Spinal cord (tissue), 10 donors: ENCODE measurements at places on chromosomes 7 and 10.
A peak's percentile ranks its signal among the peaks of the same experiment; 100 is the strongest.

GRCh38 chr10:21993360-21994001, 10.0 kb downstream of the DNAJC1 start:
- H3K36me3 ChIP-seq: no peaks in the 10 kb centered on the region
- H3K27ac ChIP-seq: no peak overlapping the region
- no peaks in the 10 kb centered on the region for H3K27me3 ChIP-seq

DNA sequence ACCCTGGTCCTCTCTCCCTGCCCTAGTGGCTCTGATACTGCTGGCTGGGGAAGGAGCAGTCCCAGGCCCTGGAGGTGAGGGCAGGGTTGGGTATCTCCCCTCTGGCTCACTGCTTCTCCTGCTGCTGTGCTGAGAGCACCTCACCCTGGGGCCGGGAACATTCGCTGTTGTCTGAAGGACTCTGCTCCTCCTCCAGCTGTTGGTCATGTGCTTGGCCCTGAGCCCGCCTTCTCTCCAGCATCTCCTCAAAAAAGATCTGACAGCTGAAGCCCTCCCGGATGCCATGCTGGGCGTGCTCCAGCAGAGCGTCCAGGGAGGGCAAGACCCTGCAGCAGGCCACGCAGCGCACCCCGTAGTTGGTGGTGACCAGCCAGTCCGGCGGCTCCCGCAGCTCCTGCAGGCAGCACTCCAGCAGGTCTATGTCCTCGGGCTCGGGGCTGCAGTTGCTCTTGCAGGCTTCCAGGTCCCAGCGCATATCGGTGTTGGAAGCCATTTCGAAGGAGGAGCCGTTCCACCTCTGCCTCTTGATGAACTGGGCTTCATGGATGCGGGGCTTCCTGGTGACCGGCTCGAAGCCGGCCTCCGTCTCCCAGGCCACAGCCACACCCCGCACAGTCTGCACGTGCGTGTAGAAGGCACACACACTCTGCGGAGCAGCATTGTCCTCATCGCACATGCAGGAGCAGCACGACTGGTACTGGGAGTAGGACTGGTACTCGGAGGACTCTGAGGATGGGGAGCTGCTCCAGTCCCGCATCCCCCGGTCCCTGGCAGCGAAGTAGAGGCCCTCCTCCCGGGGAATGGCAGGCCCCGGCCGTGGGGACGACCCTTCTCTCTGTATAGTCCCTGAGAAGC, 2.1 kb downstream of the FAM170B start:
- no peaks in the 10 kb centered on the region for H3K36me3 ChIP-seq
- H3K4me3 ChIP-seq: no peak overlapping the region
- H3K27me3 ChIP-seq: no peaks in the 10 kb centered on the region
- H3K27ac ChIP-seq: no peak overlapping the region
- no peaks in the 10 kb centered on the region for H3K4me1 ChIP-seq

GRCh38 chr7:29620556-29620930, 56.9 kb downstream of the PRR15 start:
- H3K4me1 ChIP-seq: no peaks in the 10 kb centered on the region
- no peak overlapping the region for H3K27ac ChIP-seq
- H3K36me3 ChIP-seq: no peaks in the 10 kb centered on the region
- H3K4me3 ChIP-seq: no peak overlapping the region
- no peaks in the 10 kb centered on the region for H3K27me3 ChIP-seq
- DNase-seq: no peak

DNA sequence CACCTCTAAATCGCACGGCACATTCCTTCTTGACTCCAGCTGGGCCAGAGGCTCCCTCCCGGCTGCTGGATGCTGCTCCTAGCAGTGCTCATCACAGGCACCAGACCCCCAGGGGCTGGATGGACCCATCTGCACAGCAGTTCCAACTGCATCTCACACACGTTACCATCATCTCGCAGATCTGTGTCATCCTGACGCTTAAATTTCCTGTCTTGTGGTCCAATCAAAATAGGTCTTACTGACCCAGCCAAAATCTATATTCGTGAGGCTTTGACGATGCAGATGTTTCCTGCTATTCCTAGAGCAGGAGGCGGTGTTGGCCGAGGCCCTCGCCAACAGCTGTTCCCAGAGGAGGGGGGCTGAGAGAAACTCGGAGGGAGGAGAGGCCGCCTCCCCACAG, 108.0 kb downstream of the MKI67 start:
- peaks cover 21% of the 10 kb centered on the region for H3K4me1 ChIP-seq
- H3K27ac ChIP-seq: no peak overlapping the region
- H3K4me3 ChIP-seq: no peak overlapping the region
- no peak for DNase-seq

GRCh38 chr10:52283174-52283573, 30.9 kb upstream of the DKK1 start:
- H3K36me3 ChIP-seq: no peaks in the 10 kb centered on the region
- H3K27me3 ChIP-seq: no peaks in the 10 kb centered on the region
- H3K4me3 ChIP-seq: no peak overlapping the region
- DNase-seq: no peak
- no peak overlapping the region for H3K27ac ChIP-seq

GRCh38 chr10:29734962-29735627, 100.3 kb upstream of the SVIL start:
- peaks cover 26% of the 10 kb centered on the region for H3K27me3 ChIP-seq
- no peaks in the 10 kb centered on the region for H3K36me3 ChIP-seq
- H3K27ac ChIP-seq: peak overlapping the region; percentile 61
- H3K4me1 ChIP-seq: peaks cover 19% of the 10 kb centered on the region
- H3K4me3 ChIP-seq: peak overlapping the region; percentile 79

DNA sequence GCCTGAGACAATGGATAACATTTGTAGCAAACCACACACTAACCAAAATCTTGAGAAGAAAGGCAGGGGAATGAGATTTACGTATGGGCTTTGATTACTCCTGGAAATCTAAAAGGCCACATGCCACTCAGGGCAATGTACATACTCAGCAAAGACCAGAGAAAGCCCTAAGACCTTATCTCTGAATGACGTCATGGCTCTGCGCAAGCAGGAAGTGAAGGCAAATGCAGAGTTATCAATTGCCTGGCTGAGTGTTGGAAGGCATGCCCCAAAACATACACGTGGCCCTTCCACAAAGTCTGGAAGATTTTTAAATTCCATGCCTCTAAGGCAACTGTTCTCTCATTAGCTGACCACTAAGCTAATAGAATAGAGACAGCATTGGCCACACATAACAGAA, 90.9 kb upstream of the NRBF2 start:
- no peak for DNase-seq
- no peak overlapping the region for H3K4me3 ChIP-seq
- no peaks in the 10 kb centered on the region for H3K4me1 ChIP-seq
- no peaks in the 10 kb centered on the region for H3K27me3 ChIP-seq
- no peaks in the 10 kb centered on the region for H3K36me3 ChIP-seq
- no peak overlapping the region for H3K27ac ChIP-seq

DNA sequence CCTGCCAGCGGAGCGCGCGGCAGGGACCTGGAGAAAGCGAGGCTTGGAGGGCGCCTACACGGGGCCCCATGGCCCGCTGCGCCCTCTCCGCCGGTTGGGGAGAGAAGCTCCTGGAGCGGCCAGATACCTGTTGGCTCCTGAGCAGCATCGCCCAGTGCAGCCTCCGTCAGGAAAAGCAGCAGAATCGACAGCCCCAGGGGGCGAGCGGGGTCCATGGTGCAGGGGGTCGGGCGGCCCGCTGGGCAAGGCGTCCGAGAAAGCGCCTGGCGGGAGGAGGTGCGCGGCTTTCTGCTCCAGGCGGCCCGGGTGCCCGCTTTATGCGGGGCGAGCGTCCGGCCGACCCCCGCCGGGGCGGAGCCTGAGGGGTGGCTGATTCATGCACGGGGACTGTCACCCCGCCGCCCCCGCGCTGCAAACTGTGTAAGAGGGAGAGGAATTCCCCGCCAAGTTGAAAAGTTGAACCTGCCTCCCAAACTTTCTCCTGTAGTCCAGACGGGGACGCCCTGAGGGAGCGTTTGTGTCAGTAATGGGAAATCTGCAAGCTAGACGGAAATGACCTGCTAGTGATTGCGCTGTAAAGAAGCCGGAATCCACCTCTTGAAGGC, at the start of gene TFPI2:
Gene TFPI2, minus strand, starts transcription at position 290 of the 605 bp plus-strand sequence. Its CDS starts 75 bp downstream, at position 215.
- peaks cover 11% of the 10 kb centered on the region for H3K4me1 ChIP-seq
- H3K36me3 ChIP-seq: no peaks in the 10 kb centered on the region
- H3K27ac ChIP-seq: no peak within 1 kb of the TSS
- DNase-seq: peak; percentile 36

GRCh38 chr7:71630516-71630915, 498.6 kb downstream of the GALNT17 start:
- H3K36me3 ChIP-seq: no peaks in the 10 kb centered on the region
- H3K27me3 ChIP-seq: no peaks in the 10 kb centered on the region
- H3K4me1 ChIP-seq: peaks cover 8% of the 10 kb centered on the region
- no peak overlapping the region for H3K4me3 ChIP-seq
- no peak for DNase-seq

DNA sequence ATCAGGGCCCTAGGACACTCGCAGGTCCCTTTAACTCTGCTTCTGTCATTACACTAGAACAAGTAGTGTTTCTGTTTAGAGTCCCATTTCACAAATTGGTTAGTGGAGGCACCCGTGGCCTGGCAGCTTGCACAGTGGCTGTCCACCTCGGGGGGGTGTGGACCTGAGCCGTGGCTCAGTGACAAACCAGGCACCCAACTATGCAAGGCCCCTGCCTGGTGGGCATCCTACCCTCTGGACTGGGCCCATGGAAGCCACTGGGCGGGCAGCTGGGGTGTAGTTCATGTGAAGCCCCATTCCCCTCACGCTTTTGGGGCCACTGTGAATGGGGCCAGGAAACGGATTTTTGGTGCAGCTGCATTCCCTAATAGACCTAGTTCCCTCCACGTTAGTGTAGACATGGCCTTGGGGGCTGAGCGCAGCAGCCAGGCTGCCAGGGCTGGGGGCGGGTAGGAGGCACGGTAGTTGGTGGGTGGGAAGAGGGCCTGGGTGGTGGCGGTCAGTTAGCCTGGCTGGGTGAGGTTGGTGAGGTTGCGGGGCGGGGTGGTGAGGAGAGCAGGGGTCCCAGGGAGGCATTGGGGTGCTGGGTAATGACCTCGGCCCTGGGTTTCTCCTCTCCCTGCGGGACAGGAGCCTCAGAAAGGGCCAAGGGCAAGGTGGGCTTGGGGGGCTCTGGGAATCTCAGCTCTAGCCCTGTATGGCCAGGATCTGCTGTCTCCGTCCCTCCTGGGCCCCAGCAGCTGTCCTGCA, 18.7 kb downstream of the ZNF316 start:
- H3K27ac ChIP-seq: no peak overlapping the region
- H3K36me3 ChIP-seq: peaks cover 63% of the 10 kb centered on the region
- H3K4me1 ChIP-seq: peaks cover 10% of the 10 kb centered on the region
- DNase-seq: no peak
- H3K4me3 ChIP-seq: no peak overlapping the region
- H3K27me3 ChIP-seq: no peaks in the 10 kb centered on the region

GRCh38 chr7:31312889-31313288, 27.6 kb downstream of the NEUROD6 start:
- DNase-seq: no peak
- H3K4me3 ChIP-seq: no peak overlapping the region
- H3K36me3 ChIP-seq: no peaks in the 10 kb centered on the region
- H3K4me1 ChIP-seq: no peaks in the 10 kb centered on the region

DNA sequence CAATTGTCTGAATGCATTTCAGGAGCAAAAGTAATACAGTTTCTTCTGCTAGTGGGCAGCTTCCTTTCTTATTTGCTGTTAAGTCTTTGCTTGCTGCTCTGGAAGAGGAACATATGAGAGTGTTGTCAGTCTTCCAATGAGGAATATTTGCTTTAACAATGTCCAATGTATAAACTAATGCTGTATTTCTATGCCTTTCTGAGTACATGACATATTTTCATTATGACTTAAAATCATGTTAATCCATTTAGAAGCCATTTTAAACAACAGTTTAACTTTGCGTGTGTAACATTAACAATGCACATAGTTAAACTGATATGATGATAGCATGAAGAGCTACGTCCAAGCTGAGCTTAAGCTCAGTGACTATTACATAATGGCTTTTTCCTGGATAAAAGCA, 933.4 kb upstream of the GHITM start:
- no peak overlapping the region for H3K27ac ChIP-seq
- no peak overlapping the region for H3K4me3 ChIP-seq
- DNase-seq: no peak
- H3K27me3 ChIP-seq: no peaks in the 10 kb centered on the region
- no peaks in the 10 kb centered on the region for H3K4me1 ChIP-seq

GRCh38 chr10:677750-678661, 11.5 kb downstream of the DIP2C start:
- peaks cover 23% of the 10 kb centered on the region for H3K4me1 ChIP-seq
- H3K27ac ChIP-seq: no peak overlapping the region
- H3K4me3 ChIP-seq: no peak overlapping the region
- H3K36me3 ChIP-seq: peaks cover 6% of the 10 kb centered on the region
- no peak for DNase-seq

GRCh38 chr7:43463401-43463980, 119.4 kb upstream of the STK17A start:
- no peak for DNase-seq
- no peaks in the 10 kb centered on the region for H3K27me3 ChIP-seq
- H3K27ac ChIP-seq: no peak overlapping the region

DNA sequence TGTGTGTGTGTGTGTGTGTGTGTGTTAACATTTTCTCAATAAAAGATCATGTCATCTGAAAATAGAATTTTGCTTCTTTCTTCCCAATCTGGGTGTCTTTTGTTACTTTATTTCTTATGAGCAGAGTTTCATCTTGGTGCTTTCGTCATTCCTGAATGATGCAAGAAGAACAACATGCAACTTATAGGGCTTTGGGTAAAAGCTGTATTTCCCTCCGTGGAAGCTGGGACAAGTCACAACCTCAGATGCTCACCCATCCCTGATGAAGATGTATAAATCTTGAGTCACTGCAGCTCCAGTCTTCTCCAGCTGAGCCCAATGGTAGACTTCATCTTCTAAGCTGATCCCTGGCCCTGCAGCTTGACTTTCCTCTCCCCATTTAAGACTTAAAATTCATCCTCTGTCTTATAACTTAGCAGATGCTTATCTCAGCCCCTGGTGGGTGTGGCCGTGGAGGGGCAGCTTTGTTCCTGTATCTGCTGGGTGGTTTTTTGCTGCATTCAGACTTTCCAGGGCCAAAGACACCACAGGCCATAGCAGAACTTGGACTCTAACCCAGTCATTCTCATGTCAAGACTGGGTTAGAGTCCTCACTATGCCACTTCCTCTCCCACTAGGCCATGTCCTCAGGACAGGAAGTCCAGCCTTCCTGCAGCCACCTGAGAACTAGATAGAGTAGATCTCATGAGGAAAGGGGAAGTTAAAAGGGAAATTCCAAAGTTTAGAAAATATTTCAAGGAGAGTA, 356.4 kb downstream of the TNS3 start:
- H3K27me3 ChIP-seq: no peaks in the 10 kb centered on the region
- no peaks in the 10 kb centered on the region for H3K36me3 ChIP-seq
- H3K4me1 ChIP-seq: peaks cover 6% of the 10 kb centered on the region

DNA sequence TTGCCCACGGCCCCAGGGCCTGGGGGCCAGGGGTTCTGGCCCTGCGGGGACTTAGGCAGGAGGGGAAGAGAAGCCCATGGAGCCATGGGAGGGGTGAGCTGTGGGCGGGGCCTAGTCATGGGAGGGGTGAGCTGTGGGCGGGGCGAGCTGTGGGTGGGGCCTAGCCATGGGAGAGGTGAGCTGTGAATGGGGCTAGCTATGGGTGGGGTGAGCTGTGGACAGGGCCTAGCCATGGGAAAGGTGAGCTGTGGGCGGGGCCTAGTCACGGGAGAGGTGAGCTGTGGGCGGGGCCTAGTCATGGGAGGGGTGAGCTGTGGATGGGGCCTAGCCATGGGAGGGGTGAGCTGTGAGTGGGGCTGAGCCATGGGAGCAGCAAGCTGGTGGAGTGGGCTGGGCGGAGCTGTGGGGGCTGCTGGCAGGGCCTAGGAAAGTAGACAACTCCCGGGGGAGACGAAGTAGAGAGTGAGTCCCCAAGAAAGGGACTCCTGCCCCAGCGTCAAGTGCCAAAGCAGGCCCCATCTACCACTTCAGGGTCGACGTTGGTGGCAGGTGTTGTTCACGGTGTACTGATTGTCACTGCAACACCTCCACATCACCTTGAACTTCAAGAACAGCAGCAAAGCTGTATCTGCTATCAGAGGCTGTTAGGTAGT, 19.2 kb upstream of the TTYH3 start:
- H3K4me1 ChIP-seq: peaks cover 82% of the 10 kb centered on the region
- DNase-seq: no peak
- no peak overlapping the region for H3K4me3 ChIP-seq
- no peaks in the 10 kb centered on the region for H3K27me3 ChIP-seq
- peaks cover 40% of the 10 kb centered on the region for H3K36me3 ChIP-seq
